ENCODE measurements at places on chromosomes 3 and 15.

- no peak for DNase-seq
Measured at GRCh38 chr3:122263974-122264588, 61.0 kb upstream of the CSTA start.

GRCh38 chr3:114841515-114841914, 305.6 kb downstream of the ZBTB20 start:
- no peak for DNase-seq

- DNase-seq = no peak
Measured at GRCh38 chr3:42699511-42699971, 3.1 kb downstream of the HHATL start.

GRCh38 chr15:36810656-36811449, 231.4 kb downstream of the CDIN1 start:
- DNase-seq = no peak

- peak; percentile 30 for DNase-seq
Measured at GRCh38 chr15:44298878-44299277, 10.4 kb downstream of the GOLM2 start.

GRCh38 chr3:100537646-100538338, 45.4 kb downstream of the TMEM45A start:
- no peak for DNase-seq

GRCh38 chr3:172332256-172333041, 115.8 kb downstream of the GHSR start:
- DNase-seq = peak; percentile 64

DNA sequence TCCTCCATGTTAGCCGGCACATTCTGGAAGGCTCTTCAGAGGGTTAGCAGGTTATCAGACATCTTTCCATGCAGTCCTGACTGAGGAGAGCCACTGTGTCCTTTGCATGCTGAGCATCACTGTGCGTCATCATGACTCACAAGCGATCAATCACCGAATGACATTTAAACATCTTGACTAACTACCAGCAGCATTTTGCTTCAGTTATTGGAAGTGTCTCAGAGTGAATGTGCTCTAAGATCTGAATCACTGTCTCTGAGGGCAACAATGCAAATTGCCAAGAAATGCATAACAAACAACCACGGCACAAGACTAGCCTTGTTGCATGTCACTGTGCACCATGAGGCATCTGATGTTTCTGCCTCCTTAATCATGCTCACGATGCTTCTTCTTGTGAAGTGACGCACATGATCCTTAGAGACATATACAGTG, 18.3 kb upstream of the ATP8B4 start:
- DNase-seq = no peak

GRCh38 chr3:124063197-124063909, 71.4 kb upstream of the ROPN1 start:
- DNase-seq = no peak

- no peak for DNase-seq
Measured at GRCh38 chr3:66211779-66212178, 9.0 kb upstream of the SLC25A26 start.

GRCh38 chr3:9916346-9916733, 558 bp upstream of the IL17RC start:
- DNase-seq = peak; percentile 12

DNA sequence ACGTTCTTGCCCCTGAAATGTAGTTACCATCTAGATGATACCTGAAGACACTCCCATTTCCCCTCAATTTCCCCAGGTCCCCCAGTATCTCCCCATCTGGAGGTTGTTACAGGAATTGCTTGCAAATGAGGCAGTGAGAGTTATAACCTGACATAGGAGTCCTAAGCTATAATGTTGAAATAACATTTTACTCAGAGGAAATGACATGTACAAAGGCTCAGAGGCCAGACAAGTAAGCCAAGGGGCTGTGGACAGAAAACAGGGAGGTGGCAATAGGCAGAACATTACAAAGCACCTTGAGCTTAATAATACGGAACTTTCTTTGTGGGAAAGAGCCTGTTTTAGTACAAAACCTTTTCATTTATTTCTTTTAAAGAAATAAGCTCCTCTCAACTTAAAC, 171.9 kb downstream of the FRMD5 start:
- no peak for DNase-seq

- DNase-seq = no peak
Measured at GRCh38 chr15:62068810-62069167, 2.0 kb downstream of the C2CD4A start.

DNA sequence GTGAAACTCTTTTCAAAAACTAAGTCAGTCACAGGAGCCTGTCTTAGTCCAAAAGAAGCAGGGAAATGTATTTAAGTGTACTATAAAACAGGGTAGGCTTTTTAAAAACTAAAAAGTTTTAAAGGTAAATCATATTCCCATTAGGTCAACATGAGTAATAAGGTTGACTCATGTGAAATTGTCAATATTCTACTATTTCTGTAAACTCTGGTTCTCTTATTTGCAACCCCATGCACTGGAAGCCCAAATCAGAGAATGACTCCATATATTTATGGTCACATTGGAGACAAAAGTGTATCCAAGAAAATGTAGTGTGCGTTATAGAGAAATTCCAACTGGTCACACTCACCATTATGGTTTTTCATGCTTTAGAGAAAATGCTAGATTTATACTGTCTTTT, 600.3 kb upstream of the TGFBR2 start:
- DNase-seq = no peak

DNA sequence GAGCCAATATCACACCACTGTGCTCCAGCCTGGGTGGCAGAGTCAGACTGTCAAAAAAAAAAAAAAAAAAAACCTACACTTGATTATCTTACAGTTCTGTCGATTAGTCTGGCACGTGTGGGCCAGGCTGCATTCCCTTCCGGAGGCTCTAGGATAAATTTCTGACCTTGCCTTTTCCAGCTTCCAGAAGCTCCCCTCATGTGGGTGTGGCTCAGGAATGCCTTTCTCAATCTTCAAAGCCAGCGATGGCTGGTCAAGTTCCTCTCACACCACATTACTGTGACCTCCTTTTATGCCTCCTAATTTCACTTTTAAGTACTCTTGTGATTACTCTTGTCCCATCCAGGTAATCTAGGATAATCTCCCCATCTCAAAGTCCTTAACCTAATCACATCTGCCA, 58.2 kb upstream of the DUT start:
- no peak for DNase-seq

DNA sequence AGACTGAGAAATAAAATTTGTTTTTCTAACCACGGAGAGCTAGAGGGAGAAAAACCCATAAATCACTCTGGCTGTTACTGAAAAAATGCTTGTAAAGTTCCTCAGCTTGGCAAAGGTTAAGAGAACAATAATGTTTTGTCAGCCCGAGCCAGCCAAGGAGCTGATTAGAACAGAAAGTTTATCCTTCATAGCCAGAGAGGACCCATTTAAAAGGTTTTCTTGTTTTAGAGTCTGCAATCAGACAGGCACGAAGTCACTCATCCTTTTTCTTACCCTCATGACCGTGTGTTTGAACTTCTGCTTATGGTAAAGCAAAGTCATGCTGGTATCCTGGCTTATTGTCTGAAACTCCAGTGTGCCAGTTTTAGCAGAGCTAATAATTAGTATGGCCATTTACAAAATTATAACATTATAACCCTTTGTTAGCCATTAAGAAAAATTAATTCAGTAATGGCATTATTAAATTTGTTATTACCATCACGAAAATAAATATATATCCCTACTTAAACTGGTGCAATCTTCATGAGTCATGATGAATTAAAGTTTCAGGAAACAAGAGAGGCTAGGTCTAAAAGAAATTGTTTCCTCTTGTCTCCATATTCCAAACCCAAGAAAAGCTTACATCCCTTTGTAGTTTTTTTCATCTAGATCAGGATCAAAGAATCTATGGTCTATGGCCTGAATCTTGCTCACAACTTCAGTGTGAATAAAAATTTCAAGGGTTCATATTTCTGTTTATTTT, 13.5 kb upstream of the STXBP5L start:
- no peak for DNase-seq

- no peak for DNase-seq
Measured at GRCh38 chr15:41647262-41647661, 12.9 kb upstream of the MGA start.

DNA sequence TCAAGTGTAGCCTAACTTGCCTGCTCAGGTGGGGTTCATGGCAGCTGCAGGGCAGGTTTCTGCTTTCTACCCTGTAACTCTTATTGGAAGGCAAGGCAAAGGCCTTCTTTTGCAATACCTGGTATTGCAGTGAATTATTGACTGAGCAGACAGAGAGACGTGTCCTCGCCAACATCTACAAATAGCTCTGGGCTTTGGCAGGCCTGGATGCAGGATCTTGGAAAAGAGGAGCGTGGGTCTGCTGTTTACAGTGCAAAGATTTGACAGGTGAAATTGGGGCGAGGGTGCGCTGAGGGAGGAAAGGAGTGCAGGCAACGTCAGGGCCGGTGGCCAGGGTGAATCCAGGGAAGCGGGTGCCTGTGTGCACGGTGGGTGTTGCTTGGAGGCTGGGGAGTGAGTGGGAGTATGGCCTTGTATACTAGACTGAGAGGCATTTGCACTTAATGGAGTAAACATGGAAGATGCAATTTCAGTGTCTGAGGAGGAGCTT, 44.5 kb downstream of the ST6GAL1 start:
- no peak for DNase-seq

- DNase-seq = no peak
Measured at GRCh38 chr3:172257648-172258400, 190.4 kb downstream of the GHSR start.

- no peak for DNase-seq
Measured at GRCh38 chr3:158936530-158937113, 134.8 kb downstream of the MFSD1 start.

- no peak for DNase-seq
Measured at GRCh38 chr15:69806287-69806915, 291.3 kb downstream of the TLE3 start.

GRCh38 chr3:98574132-98574531, 19.3 kb downstream of the CPOX start:
- peak; percentile 88 for DNase-seq

- no peak for DNase-seq
Measured at GRCh38 chr3:177515786-177516157, 318.5 kb upstream of the TBL1XR1 start.

GRCh38 chr15:60838206-60838605, 359.3 kb upstream of the ICE2 start:
- DNase-seq = no peak

DNA sequence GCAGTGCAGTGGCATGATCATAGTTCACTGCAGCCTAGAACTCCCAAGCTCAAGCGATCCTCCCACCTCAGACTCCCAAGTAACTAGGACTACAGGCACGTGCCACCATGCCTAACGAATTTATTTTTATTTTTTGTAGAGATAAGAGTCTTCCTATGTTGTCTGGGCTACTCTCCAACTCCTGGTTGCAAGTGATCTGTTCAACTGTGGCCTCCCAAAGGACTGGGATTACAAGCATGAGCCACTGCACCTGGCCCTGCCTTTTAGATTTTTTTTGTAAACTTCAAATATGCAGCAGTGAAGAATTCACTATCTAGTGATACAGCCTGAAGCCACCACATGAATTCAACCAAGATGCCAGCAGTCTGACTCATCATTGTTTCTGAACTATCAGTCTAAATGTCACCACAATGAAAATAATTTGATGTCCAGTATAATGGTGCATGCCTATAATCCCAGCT, 32.7 kb downstream of the UBXN7 start:
- DNase-seq = peak; percentile 95

- peak; percentile 24 for DNase-seq
Measured at GRCh38 chr15:36932070-36932469, 168.3 kb downstream of the MEIS2 start.

GRCh38 chr15:33584797-33585196, 274.0 kb downstream of the RYR3 start:
- DNase-seq = no peak

DNA sequence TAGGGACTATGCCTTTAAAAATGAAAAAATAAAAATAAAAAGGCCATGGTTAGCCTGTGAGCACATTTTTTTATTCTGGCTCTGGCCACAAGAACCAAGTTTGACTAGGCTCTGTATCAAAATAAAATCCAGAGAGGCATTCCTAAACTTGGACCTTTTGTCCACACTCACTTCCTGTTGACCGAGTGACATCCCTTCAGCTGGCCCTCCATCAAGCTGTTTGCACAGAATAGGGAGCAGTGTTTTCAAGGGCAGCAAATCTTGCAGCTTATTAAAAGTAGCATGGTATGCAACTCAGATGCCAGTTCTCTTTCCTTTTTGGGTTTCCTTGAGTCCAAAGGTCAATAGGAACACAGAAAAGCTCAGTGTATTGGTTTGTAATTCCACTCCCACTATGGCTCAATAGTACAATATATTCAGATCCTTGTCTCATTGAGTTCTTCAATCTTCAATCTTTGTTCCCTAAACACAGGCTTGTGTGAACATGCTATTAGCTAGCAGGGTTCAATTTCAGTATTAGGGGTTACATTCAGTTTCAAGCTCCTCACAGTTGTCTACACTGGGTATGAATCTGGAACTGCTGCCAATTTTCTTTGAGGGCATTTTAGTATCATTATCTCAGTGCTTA, 244.5 kb downstream of the RBMS3 start:
- DNase-seq = no peak

DNA sequence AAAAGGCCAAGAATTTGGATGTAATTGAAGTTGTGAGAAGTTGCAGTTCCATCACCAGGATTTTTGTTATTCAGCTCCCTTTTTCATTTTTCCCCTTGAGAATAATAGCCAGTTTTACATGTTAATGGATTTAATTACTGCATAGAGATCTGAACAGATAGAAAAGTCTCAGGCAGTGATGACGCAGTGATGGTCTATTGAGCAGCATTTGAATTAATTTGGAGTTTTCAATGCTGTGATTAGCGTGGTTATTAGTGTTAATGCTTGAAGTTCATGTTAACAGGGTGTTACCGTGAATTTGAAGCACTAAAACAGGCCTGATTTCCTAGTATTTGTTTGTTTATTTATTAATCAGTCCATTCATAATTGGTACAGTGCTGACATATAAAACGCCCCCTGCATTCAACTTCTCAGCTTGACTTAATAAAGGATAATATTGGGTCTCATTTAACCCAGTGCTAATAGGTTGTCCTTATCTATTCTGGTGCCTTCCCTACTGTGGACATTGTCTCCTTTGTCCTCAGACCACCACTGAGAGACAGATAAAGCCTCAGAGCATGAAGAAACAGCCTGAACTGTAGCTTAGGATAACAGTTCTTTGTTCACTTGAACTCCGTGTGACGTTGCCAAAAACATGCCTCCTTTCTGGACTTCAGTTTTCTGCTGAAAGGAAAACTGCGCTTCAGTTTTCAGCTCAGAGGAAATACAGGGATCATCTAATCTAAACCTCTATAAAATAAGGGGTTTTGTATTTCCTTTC, 82.4 kb downstream of the RTP4 start:
- DNase-seq = no peak
